ENCODE measurements at places on chromosomes 11 and 22.

- no peak for DNase-seq
Measured at GRCh38 chr11:115720602-115721245, 216.5 kb upstream of the CADM1 start.

- no peak for DNase-seq
Measured at GRCh38 chr22:43848366-43849171, 13.7 kb downstream of the SULT4A1 start.

DNA sequence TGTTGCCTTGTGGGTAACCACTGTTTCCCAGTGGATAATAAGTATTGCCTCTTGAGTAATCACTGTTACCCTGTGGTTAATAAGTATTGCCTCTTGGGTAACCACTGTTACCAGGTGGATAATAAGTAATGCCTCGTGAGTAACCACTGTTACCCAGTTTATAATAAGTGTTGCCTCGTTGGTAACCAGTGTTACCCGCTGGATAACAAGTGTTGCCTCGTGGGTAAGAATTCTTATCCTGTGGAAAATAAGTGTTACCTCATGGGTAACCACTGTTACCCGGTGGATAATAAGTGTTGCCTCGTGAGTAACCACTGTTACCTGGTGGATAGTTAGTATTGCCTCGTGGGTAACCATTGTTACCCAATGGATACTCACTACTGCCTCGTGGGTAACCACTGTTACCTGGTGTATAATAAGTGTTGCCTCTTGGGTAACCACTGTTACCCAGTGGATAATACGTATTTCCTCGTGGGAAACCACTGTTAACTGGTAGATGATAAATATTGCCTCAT, 24.1 kb upstream of the NXPE4 start:
- DNase-seq, result no peak

- no peak for DNase-seq
Measured at GRCh38 chr11:2149864-2150847, 10.9 kb downstream of the INS start.

DNA sequence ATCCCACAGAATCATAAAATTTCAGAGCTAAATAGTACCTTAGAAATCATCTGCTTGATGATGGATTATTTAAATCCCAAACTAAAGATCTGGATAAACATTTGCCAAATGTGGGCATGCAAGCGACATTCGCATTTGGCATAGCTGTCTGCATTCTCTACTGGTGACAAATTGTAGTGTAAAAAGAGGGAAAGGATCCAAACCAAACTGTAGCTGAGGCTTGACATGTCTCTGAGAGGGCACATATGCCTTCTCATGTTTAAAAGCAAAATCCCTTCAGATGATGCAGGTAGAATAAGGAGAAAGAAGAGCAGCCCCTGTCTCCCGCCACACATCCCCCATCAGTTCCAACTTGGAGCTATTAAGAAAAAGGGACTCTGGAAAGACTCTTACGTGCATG, 257.5 kb upstream of the MTNR1B start:
- no peak for DNase-seq

- no peak for DNase-seq
Measured at GRCh38 chr11:111231836-111232235, 13.7 kb upstream of the POU2AF2 start.

GRCh38 chr22:25658633-25659032, 83.4 kb upstream of the MYO18B start:
- no peak for DNase-seq

GRCh38 chr11:121755906-121756305, 303.1 kb upstream of the SORL1-AS1 start:
- DNase-seq, result no peak

DNA sequence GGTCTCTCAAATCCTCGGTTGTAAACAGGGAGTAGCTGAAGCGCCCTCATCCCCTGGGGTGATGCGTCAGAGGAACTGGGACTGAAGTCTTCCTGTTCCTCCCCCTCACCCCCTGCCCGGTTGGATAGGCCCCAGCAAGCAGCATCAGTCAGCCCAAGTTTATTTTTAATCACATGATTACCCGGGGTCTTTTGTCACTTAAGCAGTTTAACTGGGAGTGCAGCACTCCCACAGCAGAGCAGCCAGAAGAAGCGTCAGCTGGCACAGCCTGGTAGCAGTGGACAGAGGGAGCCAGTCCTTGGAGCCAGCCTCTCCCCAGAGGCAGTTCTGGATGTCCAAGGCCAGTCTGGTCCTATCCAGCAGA, 342.1 kb downstream of the CTTN start:
- no peak for DNase-seq
